Astrocyte of the cerebellum (primary cell): ENCODE measurements at places on chromosomes 11 and 22.

- DNase-seq, result peak; percentile 11
Measured at GRCh38 chr22:19174106-19175025, 4.2 kb downstream of the SLC25A1 start.

GRCh38 chr11:121517996-121518395 is 65.2 kb upstream of the SORL1-AS1 start:
- no peak for DNase-seq

- peak; percentile 29 for DNase-seq
Measured at GRCh38 chr11:72238040-72238450, 5.9 kb downstream of the PHOX2A start.

DNA sequence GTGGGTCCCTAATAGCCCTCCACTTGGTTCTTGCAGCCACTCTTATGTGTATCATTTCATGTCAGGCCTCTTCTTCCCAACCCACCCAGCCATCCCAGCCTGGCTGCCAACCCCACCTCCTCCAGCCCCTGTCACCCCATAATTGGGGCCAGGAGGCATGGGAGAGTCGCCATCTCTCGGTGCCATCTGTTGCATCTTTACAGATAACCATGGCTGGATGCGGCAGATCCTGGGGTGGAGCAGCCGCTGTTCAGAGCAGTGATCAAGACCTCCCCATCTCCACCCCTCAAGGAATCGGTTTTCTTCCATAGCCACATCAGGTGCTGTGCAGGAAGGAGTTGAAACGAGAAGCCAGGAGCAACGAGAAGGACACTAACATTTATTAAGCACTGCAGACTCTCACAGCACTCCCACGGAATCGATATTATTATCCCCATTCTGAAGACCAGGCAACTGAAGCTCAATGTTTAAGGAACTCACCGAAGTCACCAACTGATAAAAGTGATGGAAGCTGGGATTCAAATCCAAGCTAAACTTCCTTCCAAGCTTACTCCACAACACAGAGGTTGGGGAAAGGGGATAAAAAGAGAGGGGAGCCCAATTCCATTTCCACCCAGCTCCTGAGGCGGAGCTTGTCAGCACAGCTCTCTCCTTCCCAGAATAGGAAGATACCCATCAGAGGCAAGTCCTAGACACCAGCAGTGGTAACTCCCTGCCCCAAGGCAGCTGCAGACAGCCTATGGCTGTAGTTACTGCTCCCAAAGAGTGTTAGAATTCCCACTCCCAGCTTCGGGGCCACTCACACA is 2.7 kb downstream of the SLC43A1 start:
- no peak for DNase-seq

GRCh38 chr11:7551571-7551970 is 37.8 kb downstream of the PPFIBP2 start:
- DNase-seq, result no peak

GRCh38 chr22:46728470-46728869 is 9.6 kb downstream of the CERK start:
- no peak for DNase-seq

- peak; percentile 24 for DNase-seq
Measured at GRCh38 chr11:113048820-113049768, 87.9 kb downstream of the NCAM1 start.

GRCh38 chr11:19595499-19595839 is 117.2 kb upstream of the NAV2 start:
- DNase-seq, result no peak

DNA sequence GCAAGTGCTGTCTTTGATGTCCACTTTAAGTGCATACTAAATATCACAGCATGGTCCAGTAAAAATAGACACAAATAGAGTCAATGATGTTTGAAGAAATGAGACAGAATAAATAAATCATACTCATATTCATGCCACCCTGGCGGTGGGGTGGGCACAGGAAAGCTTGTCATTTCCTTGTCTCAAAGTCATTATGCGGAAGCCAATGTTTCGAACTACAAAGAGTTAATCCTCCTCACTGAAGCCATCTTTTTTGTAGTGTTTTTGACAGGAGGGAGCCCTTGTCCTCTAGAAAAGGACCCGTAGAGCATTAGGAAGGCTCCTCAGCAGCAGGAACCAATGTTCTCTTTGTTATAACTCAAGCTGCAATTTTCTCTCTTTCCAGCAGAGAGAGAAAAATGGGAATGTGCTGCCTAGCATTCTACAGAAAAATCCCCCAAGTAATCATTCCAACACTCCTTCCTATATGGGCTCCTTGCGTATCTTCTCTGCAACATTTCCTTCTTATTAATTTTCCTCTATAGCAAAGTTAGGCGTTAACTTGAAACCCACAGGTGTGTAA is 30.6 kb downstream of the SC5D start:
- no peak for DNase-seq

DNA sequence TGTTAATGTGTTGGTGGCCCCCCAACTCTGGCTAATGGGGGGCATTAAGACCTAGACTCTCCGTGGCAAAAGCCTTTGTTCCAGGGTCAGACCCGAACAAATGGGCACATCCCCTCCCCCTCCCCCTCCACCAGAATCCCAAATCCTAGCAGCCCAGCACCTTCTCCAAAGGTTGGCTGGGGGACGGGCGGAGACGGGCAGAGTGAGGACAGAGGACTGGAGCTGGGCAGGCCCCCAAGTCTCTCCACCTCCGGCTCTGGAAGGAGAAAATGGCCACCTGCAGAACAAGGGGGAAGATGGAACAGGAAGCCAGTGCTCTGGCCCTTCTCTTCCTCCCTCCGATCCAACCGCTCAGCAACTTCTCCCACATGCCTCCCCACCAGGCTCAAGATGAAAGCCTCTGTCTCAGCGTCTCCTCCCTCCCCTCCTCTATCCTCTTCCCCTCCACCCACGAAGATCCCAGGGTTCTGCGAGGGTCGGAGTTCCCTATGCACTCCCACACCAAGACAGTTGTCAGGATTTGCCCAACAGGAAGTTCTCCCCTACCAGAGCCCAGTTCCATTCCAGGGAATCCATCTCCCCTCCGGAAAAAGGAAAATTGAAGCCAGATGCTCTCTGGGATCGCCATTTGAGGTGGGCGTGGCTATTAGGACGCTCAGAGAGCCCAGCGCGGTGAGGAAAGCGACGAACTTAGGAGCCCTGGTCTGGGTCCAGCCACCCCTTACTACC is 20.1 kb downstream of the ADA2 start:
- no peak for DNase-seq
